Liver (tissue), 10 donors: ENCODE measurements at places on chromosomes 13 and 19. TPM values are rescaled to one million over a fixed set of nuclear protein-coding genes. Genes with fewer than 3 reads are reported as not detected.

CACNG6 gene
- not detected for total RNA-seq

IL12RB1 gene
- total RNA-seq, result 1.3 TPM

CGB8 gene
- total RNA-seq, result not detected

KLK10 gene
- total RNA-seq, result not detected

STOML3 gene
- not detected for total RNA-seq
